ENCODE measurements at places on chromosomes 12 and 14.

DNA sequence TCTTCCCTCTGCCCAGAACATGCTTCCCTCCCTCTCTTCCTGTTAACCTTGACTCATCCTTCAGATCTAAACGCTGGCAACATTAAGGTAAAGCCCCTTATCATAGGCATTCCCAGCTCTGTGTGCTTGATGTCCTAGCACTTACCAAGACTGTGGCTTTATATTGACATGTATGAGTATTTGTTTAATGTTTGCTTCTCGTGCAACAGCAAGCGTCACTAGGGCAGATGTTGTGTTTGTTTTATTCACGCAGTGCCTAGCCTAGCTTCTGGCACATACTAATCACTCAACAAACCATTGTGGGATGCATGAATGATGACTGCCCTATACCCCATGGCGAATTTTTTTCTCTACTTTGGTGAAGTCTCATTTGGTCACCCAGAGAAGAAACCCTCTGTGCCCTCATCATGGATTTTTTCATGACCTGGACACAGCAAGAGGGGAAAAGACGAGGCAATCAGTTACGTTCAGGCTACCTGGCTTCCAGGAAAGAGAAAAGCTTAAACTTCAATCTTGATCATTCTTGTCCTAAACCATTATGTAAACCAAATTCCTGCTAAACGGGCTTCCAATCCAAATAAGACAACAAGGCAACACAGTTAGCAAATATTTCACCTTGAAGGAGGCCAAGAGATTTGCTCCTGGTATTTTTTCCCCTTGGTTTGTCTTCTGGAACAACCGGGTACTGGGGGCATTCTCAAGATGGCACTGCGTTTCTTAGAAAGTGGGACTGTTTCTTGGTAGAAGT, 47.9 kb upstream of the SOCS2 start:
- DNase-seq = no peak

DNA sequence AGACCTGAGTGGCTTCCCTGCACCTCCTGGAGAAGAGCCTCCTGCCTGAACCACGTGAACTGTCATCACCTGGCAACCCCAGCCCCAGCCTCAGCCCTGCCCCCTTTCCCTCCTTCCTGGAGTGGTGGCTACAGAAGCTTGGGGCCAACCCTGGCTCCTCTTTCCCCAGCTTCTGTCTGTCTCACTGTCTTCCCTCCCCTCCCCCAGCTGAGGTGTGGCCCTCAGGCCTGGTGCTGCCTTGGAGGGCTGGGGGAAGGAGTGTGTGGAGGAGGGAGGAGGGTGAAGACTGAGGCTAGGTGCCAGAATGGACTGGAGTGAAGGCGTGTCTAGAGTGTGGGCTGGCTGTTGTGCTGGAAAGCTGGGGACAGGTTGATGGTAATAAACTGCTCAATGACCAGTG, 9.7 kb downstream of the NFATC4 start:
- DNase-seq = no peak

DNA sequence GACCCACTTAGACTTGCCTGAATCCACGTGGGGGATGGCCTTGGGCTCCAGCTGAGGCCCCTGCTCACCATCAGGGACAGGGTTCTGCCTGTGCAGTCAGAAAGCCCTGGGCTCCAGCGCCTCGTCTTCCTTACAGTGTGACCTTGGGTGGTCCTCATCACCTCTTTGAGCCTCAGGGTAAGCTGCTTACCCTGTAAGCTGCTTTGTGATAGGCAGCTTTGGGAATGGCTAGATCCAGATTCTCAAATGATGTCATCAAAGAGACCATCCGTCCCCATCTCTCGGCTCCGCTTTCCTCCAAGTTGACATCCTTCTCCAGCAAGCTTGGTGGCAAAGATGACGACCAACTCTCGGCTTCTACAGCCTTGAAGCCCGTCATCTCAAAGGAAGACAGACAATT, 127.0 kb downstream of the ADCK1 start:
- DNase-seq = no peak

DNA sequence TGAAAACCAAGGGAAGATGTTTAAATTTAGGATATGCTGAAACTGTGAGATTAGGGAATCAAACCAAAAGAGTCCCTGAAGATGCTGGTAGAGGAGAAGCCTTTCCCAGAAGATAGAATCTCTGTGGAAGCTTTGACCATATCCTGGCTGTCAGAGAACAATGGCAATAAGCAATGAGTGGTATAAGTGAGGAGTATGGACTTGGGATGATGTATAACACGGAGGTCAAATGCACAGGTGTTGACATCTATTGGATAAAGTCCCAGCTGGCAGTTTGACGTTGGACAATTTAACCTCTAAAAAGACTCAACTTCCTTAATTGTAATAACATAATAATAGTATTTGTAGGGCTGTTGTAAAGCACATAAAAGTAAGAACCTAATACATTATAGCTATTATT, 30.1 kb upstream of the CLEC14A start:
- DNase-seq = no peak

DNA sequence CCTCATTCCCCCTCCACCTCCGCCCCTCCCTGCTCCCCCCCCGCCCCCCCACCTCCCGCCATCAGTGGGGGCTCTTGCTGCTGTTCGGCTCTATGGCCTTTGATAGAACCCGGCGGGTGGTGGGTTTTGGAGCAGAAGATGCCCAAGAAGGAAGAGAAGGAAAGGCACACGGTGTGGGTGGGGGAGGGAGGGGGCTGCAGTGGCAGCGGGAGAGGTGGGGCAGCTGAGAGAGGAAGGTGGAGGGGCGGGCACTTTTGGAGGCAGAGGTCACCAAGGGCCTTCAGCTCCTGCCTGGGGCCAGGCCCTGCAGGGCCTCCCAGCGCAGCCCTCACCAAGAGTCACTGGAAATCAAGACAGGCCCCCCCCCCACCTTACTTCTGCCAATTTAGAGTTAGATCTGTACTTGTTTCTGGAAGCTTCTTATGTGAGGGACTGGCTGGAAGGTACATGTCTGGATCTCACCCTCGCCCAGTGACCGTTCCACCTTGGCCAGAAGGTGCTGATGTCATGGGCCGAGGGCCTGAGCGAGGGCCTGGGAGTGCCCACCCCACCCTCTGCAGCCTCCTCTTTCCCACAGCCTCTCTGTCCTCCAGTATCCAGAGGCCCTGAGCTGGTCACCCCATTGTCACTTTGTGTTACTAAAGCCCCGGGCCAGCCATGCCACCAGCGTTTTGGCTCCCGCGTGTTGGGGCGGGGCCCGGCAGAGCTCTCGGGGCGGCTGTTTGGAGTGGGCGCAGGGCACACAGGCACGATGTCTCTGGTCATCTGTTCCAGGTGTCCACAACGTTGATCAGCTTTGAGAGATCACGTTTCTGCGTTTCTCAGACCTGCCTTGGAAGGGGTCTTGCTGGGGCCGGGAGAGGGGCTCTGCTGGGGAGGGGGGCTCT, 153.9 kb downstream of the KIF26A start:
- DNase-seq = no peak

DNA sequence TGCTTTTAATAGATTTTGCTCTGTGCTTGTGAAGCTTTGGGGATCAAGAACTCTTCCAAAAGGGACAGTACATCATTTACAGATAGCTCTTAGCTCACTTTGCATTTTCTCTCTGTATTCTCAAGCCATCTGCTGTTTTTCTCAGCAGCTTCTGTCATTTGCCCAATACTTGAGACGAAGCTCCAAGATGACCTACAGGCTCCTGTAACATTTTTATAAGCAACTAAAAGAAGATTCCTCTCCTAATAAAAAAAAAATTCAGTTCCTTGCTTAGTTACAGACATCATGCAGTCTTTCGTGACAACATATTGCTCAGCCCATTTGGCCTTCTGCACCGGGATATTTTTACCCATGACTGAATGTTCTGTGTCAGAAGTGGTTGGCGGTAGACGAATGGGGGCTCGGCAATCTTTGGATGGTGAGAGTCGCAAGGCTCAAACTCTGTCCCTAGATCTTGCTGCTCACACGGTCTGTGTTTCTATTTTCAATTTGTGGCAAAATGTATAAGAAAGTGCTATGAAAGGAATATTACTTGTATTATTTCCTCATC, 215.6 kb downstream of the FSCB start:
- DNase-seq = no peak

DNA sequence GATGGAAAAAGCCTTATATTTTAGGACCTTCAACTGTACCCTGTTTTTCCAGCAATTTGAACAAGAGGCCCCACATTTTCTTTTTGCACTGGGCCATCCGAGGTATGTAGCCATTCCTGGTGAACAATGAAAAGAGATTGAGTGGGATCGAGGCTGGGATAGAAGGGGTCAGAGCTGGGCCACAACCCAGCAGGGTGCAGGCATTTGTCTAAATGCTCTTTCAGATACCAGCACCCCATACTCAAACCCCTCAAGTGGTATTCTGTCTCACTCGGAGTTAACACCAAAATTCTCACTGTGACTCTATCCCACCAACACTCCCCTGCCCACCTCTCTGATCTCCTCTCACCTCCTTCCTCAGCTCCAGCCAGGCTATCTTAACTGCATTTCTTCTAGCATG, 26.8 kb downstream of the DUSP6 start:
- no peak for DNase-seq

- DNase-seq = no peak
These were observed 220.8 kb upstream of the CAND1 start for GRCh38 chr12:67048371-67048770.

DNA sequence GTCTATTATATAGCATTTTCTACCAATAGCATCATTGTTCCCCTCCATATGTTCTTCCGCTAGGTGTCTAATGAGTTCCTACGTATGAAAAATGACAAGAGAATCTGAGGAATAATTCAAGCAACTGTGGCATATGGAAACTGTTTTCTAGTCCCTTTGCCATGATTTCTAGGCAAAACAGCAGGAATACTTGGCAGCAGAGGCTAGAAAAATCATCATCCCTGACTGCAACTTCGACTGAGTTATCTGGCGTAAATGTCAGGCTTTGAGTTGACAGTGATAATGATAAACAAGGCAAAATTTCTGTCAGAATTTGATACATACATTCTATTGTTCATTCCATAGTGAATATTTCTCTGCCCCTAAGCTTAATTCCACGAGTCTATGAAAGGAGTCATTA, 572.8 kb upstream of the USP15 start:
- no peak for DNase-seq

DNA sequence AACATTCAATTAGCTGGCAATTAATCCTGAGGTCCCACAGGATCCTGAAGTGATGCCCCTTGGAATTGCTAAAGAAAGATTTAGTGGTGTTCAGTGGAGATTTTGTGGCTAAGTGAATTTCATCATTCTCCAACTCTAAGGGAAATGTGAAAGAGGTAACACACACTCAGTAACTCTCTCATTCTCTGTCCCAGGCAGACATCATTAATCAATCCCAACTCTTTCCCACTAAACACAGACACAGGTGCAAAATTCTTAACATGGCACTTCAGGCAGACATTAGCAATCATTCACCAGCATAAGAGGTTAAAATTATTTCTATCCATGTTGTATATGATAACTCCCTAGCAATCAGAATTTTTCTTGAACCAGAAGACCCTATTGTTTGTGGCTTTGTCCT, 40.2 kb downstream of the TRPV4 start:
- no peak for DNase-seq

Data from CD4-positive, alpha-beta T cell treated with Interleukin-6 at 100 ng/mL for 8 hours (primary cell).